ENCODE measurements at places on chromosomes 1 and 21.
A peak's percentile ranks its signal among the peaks of the same experiment; 100 is the strongest.

GRCh38 chr1:195971589-195971988 lies 636.7 kb downstream of the KCNT2 start:
- no peak for DNase-seq

DNA sequence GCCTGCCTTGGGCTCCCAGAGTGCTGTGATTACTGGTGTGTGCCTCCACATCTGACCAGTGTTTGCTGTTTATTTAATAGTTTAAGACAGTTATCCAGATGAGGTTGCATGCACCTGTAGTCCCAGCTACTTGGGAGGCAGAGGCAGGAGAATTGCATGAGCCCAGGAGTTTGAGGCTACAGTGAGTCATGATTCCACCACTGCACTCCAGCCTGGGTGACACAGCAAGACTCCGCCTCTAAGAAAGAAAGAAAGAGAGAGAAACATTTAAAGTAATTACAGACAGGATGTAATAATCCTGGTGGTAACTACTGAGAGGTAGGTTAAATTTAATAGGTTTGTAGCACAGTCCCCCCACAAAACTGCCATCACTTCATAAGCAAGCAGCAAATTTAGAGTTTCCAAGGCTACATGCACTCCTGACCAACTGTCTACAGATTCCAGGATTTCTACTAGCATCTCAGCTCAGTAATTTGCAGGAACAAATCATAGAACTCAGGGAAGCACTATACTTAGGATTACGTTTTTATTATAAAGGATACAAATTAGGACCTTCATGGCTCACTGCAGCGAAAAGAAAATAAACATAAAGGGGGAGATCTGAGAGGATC lies 89.6 kb downstream of the PKN2 start:
- DNase-seq, result no peak

GRCh38 chr1:30872948-30873263 lies 35.7 kb downstream of the SDC3 start:
- DNase-seq, result no peak

DNA sequence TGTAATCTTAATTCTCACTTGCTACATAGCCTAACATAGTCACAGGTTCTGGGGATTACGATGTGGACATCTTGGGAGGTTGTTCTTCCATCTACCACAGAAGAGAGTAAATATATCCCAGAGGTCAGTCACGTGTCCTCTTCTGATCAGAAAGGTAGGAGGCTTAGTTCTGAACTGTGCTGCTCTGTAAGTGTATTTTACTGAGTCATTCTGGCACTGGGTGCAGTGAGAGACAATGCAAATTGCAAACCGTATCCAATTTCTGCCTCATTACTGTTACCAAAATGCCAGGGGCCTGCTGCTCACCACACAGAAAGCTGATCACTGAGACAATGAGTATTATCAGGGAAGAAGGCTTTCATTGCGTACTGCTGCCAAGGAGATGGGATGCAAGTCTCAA lies 104.0 kb downstream of the GABPA start:
- no peak for DNase-seq

DNA sequence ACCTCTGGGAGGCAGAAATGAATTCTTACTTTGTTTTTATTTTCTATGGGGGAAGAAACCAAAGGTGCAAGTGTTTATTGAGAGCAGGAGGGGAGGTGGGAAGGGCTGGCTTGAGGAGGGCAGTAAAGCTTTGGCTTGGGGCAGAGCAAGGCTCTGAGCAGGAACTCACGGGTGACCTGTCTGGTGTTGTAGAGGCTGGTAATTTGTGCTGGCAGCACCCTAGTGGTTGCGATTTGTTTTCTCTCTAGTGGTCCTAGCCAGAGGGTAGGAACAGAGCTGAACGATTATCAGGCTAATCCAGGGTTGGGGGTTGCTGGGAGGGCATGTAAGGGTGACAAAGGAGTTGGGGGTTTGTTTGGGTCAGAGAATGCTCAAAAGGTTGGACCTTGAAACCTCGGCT lies 16.6 kb downstream of the TMCC2 start:
- DNase-seq, result peak; percentile 11

- no peak for DNase-seq
Measured at GRCh38 chr1:1619917-1620361, 4.6 kb downstream of the MIB2 start.

DNA sequence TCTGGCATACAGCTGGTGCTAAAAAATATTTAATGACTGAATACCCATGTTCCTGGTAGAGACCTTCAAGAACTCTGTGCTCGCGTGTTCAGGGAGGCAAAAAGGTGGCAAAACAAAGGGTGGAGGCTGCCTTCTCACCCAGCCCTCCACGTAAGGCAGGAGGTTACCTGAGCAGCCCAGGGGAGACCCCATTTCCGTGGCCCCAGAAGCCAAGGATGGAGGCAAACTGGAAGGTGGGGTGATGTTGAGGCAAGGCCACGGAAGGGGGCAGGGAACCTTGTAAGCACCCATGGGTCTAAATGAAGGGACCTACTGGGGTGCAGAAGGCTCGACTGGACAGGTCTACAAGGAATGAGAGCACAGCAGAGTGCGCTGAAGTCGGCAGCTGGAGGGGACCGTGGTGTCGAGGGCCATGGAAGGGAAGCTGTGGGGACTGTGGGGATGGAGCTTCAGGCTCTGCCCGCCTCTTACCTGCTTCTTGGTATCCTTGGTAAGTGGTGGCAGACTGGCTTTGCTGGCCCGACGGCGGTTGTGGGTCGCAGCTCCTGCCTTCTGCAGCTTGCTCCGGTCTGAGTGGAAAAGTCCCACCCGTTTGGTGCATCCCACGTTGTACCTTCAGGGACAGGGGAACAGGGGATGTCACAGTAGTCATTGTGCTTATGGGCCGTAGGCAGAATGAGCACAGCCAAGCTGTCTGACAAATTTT lies 8.9 kb upstream of the A3GALT2 start:
- DNase-seq, result no peak

DNA sequence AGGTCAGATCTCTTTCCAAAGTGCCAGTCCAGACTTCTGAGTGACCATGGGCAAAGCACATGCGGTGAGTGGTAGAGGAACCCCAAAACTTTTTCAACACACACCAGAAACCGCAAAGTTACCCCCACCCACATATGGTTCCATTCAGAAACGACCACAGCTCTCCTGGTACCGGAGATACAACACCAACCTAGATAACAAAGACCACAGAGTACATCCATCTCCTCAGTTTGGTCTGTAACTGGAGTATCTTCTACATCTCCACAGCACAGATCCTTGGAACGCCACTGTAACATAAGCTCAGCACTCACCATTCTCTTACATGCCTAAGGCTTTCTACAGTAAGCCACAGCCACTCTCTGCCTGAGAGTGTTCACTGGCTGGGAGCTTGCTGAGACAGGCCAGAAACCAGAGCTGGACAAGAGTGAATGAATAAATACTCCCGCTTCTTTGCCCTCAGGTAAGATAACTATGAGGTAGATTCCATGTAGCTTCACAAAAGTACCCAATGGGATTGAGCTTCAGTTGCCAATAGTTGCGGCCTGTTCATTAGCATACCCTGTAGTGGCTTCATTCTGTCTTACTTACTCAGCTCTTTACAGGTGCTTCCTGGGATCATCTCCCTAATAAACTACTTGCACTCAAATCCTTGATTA lies 81.8 kb downstream of the SMYD3 start:
- no peak for DNase-seq

Data from head of caudate nucleus (tissue), 42 donors.